ENCODE measurements at places on chromosomes 7 and 10.

DNA sequence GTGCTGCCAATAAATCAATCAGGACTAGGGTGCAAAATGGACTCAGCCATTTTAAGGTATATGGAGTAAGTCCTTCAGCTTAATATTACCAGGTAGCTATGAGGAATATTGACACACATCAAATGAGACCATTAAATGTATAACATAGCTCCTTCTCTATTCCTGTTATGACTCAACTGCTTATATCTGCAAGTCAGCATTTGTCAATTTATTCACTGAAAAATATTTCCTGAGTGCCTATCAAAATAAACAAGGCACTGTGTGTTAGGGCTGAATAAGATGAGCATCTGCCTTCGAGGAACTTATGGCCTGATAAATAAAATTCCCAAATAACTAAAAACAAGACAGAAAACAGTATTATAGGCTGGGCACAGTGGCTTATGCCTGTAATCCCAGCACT, 113.8 kb downstream of the CDK6 start:
- DNase-seq, result no peak

DNA sequence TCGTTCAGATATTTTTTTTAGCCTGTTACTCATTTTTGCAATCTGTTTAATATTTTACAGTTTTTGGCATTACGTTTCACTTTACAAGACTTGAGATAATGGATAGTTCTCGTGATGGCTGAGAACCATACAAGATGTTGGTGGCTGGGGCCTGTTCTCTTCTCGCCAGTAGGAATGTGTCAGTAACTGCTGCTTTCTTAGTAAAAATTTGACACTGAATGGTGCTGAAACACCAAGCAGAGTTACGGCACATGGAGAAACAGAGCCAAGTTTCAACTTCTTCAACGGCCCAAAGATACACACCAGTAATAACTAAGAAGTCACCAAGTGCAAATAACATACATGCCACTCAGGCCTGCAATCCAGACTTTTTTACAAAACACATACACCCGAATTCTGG, 130.4 kb downstream of the NRP1 start:
- no peak for DNase-seq

- no peak for DNase-seq
These were observed 27.3 kb downstream of the GALNT11 start for GRCh38 chr7:152052771-152053170.

DNA sequence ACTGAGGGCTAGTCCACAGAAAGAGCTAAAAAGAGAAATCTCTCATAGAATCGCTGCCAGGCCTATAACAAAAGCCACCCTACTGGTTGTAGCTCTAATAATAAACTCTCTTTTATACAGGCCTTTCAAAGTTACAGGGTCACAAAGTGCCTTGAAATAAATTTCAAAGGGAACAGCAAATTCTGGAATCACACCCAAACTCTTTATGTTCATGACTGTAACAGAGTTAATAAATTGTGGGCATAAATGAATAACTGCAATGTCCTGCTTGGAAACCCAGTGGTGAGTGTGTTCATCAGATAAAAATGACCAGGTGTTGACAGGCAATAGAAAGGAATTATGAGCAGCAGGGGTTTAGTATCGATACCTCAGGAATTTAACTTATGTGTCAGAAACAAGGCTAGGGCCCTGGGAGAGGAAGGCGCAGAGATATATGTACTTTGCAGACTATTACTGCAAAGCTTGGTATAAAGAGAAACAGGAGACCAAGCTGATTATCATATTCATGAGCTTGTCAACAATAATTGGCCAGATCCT, 9.3 kb downstream of the CDC14C start:
- no peak for DNase-seq

DNA sequence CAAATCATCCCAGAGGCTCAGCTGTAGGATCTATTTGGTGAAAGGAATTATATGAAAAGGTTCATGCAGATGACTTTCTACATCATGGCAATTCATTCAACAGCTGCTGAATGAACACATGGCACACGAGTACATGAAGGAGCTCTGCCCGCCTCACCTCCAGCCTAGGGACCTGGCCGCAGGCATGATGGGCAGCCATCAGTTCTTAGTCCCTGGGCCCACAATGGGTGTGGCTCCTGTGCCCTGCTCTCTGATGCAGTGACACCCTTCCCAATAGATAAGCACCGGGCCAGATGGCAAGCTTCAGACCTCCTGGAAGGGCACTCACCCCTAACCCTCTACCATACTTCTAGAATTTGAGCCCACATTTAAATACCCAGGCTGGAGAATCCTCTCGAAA, 3.5 kb downstream of the CHST15 start:
- DNase-seq, result no peak

GRCh38 chr7:1169409-1170368, 9.7 kb upstream of the ZFAND2A start:
- DNase-seq, result no peak

GRCh38 chr10:113554214-113554613, 1.4 kb downstream of the HABP2 start:
- DNase-seq, result no peak

Data from NCI-H1436 (cell line).